Stimulated activated CD4-positive, alpha-beta T cell treated with anti-CD3 and anti-CD28 coated beads, TNF-alpha, amount 100 ng/mL, for 24 hours (primary cell): ENCODE measurements at places on chromosomes 16 and 17.

- no peak for DNase-seq
These were observed 27.0 kb upstream of the DOC2B start for GRCh38 chr17:208429-208828.

- DNase-seq = no peak
These were observed 20.2 kb downstream of the ANKS3 start for GRCh38 chr16:4713663-4714501.

DNA sequence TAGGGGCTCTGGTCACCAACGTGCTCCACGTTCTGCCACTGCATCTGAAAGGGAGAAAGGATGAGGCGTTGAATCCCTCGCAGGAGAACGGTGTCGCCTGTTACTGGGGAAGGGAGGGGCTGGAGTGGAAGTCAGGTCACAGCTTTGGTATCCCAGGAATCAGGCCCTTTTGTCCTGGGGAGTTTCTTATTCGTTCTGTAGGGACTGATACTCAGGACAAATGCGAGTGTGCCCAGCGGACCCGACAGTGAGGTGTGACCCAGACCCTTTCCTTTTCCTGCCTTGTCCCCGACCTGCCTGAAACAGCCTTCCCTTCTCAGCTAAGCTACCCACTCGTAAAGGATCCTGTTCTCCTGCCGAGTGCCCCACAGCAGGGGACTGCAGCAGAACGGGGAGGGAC is 177.5 kb downstream of the VPS53 start:
- DNase-seq = no peak

DNA sequence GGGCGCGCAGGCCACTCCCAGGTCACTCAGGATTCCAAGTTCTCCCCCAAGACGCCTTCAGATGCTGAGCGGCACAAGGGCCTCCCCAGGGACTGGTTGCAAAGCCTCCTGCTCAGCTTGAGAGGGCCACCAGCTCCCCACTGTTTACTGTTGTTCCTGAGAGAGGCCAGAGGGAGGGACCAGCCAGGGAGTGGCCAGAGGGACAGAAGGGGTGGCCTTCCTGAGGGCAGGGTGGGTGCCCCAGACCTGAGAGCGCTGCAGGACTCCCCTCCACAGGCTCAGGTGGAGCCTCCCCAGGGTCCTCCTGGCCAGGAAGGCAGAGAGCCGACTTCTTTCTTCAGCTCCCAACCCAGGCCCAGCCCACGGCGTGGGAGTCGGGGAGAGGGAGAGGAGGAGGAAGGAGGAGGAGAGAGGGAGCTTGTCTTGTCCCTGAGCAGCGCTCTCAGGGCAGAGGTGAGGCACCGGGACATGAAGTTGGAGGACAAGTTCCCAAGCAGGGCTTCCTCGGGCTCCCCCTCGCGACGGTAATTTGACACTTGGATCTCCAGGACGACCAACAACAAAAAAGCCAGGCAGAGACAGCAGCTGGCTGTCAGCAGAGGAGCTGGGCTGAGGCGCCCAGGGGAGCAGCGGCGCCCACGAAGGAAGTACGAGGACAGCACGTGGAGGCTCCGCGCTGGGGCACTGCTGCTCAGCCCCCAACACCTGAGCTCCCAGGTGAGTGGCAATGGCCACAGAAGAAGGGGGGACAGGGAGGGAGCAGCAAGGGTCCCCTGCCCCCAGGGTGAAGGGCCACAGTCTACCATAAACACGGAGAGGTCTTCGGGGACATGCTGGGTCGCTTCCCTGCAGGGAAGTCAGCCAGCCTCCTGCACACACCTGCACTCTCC is 497 bp downstream of the SMIM5 start:
- peak; percentile 19 for DNase-seq

- DNase-seq = no peak
These were observed 100.0 kb upstream of the MED13 start for GRCh38 chr17:62164747-62165722.

DNA sequence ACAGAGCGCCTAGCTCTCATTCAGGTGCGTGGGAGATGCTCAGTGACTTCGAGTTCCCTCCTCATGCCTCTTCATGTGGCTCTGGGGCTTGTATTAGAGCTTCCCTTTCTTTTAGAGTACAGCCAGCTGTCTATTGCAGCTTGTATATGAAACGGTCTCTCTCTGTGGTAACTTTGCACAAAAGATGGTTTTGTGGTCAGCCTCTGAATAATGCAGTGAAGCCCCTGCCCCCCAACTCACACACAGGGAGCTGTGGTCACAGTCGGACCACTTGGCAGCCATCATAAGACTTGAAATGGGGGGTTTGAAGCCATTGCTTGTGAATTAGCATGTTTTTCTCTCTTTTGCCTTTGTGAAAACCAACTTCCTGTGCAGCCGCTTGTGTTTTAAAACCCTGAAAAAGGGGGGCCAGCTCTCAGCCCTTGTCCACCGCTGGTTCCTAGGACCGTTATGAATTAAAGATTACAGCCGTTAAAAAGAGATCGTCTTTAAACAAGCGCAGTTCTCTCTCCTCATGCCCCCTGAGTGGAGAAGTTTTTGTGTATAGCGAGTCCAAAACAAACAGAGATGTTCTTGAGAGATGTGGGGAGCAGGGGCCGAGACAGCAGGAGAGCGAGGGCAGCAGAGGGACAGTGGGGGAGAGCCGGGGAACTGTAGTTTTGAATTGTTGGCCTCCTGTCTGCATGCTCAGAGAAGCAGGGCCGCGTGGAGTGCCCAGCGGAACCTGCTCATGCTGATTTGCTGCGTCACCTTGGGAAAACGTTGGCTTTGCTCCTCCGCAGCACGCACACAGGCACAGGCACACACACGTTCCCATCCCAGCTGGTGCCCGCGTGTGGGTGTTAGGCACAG is 199.0 kb downstream of the MSI2 start:
- no peak for DNase-seq
